ENCODE measurements at places on chromosomes 5 and 9.

- DNase-seq, result no peak
These were observed 242.6 kb downstream of the RAB3C start for GRCh38 chr5:58825441-58825840.

DNA sequence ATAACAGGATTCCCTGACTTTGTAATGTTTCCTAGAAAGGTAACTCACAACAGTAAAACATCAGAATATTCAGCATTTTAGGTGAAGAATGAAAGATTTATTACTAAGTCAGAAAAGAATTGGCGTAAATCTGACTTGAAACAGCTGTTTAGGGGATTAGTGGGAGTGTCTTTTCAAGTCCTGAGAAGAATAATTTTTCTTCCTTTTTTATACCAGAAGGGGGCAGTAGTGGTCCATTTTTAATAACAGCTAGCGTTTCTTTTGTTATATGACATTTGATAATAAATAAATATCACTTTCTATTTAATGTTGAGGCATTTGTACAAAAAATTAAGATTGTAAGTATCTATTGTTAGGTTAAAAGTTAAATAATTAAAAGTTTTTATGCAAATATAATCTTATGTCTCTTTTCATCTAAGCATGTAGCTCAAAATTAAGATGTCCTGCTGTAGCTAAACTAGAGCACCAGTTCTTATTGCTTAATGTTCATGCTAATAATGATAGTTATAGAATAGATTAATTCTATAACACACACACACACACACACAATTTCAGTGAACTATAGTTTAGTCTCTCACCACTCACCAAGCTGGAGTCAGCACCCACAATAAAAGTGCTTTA, 258.7 kb upstream of the ARRDC3 start:
- DNase-seq, result peak; percentile 17

DNA sequence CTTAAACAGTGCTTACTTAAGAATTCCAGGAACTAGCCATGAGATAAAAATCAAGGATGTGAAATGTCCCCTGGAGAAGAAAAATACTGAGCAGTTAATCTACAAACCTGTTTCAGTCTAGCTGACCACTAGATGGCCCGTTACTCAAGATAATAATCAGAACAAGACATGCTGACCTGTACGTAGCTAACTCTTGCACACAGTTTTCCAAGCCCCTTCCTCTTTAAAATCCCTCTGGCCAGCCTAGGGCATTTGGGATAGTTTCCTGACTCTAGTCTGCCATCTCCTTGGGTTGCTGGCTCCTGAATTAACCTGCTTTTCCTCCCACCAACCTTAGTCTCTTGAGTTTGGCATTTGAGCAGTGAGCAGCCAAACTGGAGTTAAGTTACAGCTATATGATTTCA, 59.2 kb upstream of the TRAF1 start:
- peak; percentile 40 for DNase-seq

GRCh38 chr5:180209137-180209581, at the start of gene RASGEF1C:
RASGEF1C (minus strand) TSS chr5:180209211; CDS start chr5:180138052, 71,159 bp downstream.
- peak; percentile 12 for DNase-seq

DNA sequence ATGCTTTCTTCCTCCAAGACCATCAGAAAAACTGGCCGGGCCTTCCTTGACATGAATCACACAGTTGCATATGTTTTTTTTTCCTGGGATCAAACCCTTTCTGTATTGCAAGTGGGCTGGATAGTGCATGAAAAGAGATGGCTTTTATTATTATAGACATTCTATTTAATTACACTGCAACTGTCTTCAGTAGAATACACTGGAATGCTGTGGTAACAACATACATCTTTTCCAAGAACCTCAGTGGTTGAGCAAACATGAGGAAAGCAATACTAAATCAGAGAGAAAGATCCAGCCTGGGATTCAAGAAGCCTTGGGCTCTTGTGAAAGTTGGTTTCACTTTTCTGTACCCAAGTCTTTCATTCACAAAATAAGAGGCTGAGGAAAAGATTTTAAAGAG, 193.0 kb downstream of the DMAC1 start:
- DNase-seq, result no peak

DNA sequence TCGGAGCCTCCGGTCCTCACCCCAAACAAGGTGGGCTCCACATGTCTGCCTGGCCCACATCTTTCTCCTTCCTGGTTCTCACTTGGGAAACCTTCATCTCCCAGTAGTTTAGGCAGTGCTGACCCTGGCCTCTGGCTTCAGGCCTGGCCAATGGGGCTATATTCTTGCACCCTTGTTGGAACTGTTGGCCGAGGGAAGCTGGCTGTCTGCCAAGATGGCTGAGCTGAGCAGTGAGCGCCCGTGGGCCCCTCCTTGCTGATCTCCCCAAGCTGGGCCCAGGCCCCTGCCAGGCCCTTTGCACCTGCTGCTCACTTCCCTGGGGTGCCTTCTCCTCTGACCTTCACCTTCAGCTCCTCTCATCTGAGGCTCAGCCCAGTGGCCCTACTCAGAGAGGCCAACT, 31.3 kb downstream of the TSPAN17 start:
- DNase-seq, result no peak

DNA sequence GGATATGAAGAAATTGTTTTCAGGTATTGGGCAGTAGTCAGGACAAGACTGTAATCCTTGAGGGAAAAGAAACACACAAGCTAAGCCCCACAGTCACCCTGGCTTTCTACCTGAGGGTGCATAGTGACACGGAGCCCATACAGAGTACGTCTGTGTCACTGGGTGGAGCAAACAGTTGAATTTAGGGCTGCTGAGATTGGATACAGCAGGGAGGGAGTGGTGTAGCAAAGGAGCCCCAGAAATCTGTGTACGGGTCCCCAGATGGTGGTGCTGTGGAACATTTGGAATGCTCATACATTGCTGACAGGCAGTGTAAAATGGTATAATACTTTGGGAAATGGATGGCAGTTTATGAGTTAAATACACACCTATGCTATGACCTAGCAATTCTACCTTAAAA, 5.1 kb downstream of the TRMT10B start:
- no peak for DNase-seq

Data from amniotic stem cell (primary cell).